ENCODE measurements at places on chromosomes 11 and 22.

- no peak for DNase-seq
These were observed 15.7 kb downstream of the DTX4 start for GRCh38 chr11:59187587-59187986.

DNA sequence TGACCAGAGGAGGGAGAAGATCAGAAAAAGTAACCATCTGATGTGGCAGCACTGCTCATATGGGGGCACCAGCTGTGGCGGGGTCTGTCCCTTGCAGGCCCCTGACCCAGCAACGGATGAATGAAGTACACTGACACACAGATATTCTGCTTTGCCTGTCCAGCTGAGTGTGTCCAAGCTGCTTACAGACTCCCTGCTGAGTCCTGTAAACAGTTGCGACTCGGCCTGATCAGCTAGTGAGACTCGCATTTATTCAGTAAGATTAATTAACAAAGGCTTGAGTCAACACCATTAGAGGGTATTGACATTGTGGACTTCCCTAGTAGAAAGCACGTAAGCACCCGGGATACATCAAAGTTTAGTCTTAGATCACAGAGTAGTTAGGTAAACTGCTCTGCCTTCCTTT lies 15.3 kb upstream of the OR10D3 start:
- DNase-seq = no peak

GRCh38 chr11:37908219-37908548 lies 1310.1 kb upstream of the RAG2 start:
- DNase-seq = no peak

DNA sequence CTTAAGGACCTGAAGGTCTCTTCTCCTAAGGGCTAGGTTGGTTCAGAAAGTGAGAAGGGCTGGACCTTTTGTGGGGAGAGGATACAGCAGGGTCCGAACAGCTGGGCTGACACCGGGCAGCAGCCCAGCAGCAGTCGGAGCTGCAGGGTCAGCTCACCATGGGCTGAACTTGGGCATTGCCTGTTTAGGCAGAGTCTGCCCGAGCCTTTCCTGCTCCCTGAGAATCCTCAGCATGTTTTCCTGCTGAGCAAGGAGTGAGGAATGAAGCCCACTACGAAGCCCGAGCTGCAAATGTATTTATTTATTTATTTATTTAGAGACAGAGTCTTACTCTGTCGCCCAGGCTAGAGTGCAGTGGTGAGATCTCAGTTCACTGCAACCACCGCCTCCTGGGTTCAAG lies 83.9 kb downstream of the PTPRJ start:
- DNase-seq = no peak

- no peak for DNase-seq
These were observed 47.9 kb downstream of the STIM1 start for GRCh38 chr11:3903207-3903896.

- peak; percentile 93 for DNase-seq
These were observed 1.1 kb downstream of the CDC42EP1 start for GRCh38 chr22:37561212-37562048.

DNA sequence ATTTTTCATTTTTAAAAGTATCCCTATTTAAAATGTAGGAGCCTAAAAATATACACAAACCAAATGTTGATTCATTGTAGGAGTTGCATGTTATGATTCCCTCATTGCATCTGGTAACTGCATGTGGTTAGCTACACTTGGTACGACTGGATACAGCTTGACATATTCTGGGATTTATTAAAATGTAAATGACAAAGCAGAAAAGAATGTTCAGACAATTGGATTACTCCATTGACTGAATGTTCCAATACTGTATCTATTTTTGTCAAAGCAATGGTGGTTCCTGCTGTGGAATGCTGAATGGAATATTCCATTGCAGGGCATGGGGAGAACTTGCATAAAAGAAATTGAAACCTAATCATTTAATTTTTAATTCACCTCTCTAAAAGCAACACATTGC lies 30.8 kb downstream of the BLID start:
- DNase-seq = no peak

GRCh38 chr11:64566915-64567891 lies 23.8 kb upstream of the SLC22A12 start:
- DNase-seq = no peak
